ENCODE measurements at places on chromosomes 12 and 14.

DNA sequence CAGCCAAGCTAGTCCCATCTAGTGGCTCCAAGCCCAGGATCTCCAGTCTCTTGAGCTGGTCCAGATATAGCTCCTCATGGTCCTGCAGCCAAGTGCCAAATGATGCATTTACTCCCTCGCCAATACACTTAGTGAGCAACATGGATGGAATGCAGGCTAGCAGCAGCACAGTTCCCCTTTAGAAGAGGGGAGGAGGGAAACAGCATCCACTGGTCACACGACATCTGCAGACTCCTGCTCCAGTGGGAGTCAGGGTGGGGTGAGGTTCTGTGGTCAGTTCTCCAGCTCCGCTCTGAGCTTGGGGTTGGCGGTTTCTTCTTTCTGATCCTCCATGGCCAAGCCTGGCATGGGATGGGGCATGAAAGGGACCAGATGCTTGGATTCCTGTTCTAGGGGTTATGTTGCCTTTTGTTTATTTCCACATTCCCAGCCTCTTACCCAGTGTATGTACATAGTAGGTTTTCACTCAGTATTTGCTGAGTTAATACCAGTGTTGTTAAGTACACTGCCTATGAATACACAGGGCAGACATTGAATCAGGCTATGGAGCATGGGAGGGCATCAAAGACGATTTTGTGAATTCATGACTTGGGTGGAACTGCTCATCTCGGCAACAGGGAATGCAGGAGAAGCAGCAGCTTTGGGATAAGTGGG lies 57.3 kb downstream of the GALNT16 start:
- no peak for DNase-seq

- no peak for DNase-seq
Observed at GRCh38 chr12:5172886-5173285, 129.2 kb downstream of the KCNA5 start.

DNA sequence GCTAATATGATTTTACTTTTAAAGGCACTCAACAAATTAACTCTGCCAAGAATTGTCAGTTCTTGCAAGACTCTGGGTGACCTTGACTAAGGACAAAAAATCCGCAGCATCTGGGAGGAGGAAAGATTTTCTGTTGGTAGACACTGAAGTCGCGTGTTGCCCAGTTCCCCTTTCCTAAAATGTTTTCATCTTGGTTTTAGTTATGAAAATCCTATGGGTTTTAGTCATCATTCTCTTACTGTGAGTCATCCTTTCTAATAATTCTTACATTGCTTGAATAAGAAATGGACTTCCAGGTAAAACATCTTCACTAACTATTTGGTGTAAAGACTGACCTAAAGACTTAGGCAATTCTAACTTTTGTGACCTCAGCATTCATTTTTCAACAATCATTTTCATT lies 9.1 kb downstream of the GSG1 start:
- no peak for DNase-seq

GRCh38 chr12:107226126-107226525 lies 132.8 kb upstream of the CRY1 start:
- no peak for DNase-seq

GRCh38 chr12:33531261-33531660 lies 91.6 kb upstream of the SYT10 start:
- DNase-seq, result no peak

GRCh38 chr14:65256714-65257113 lies 154.4 kb upstream of the MAX start:
- DNase-seq, result no peak

GRCh38 chr12:90045559-90045958 lies 336.9 kb upstream of the ATP2B1 start:
- no peak for DNase-seq

DNA sequence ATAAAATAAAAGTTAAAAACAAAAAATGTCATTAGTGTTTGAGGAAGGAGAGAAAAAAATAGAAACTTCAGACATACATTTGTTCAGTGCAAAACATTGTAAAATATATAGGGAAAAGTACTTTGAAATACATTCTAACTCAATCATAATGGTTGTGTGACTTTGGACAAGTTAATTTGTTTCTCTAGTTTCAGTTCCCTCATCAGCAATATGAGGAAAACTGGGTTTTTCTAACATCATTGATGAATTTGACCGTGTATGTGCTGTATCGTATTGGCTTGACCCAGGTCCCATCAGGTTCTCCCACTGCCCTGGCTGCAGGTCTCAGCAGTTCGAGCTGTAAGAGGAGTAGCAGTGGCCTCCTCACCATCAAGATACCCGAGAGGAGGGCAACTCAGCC lies 173.9 kb upstream of the ATF7IP start:
- no peak for DNase-seq
